ENCODE measurements at places on chromosomes 12 and 14.

DNA sequence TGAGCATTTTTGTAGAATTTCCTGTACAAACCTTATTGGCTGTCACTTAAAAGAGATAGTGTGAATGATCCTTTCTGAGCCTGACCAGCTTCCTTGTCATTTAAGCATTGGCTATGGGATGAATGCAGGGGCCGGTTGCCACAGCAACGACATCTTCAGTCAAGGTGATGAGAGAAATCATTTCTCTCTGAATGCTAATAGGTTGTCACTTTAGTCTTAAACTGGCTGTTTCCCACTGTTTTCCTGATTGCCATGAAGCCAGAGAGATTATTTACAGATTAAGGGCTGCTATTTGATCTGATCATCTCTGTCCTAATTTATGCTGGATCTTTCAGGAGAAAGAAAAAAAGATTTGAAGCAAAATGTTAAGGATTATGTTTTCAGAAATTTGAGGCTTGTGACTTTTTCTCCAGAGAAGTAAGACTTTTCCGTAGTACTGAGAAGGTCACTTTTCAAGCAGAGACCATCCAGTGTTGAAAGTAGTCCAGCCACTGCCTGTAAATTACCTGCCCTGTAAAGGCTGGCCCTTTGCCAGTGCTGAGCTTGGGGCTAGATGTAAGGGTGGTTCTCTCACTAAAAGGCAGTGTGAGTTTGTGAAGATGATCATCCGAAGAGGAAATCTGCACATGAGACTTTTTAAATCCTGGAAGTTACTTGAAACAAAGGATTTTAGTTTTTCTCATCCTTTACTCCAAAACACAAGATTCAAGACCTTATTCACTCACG, 235.6 kb downstream of the DACT1 start:
- DNase-seq, result no peak

DNA sequence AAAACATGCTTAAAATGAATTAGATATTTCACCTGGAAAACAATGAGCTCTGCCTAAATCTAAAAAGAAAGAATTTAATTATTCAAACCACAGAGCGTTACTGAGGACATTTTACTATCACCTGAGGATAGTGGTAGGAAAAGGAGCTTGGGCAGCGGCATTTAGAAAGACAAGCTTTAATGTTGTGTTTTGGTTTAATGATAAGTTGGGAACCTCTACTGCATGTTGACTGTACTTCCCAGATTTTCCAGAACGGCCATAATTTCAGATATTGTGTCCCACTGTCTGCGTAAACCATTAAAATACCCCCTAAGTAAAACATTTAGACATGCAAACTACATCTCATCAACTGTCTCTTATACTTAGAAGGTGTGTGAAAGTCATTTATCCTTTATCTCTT, 55.4 kb downstream of the CPM start:
- no peak for DNase-seq

DNA sequence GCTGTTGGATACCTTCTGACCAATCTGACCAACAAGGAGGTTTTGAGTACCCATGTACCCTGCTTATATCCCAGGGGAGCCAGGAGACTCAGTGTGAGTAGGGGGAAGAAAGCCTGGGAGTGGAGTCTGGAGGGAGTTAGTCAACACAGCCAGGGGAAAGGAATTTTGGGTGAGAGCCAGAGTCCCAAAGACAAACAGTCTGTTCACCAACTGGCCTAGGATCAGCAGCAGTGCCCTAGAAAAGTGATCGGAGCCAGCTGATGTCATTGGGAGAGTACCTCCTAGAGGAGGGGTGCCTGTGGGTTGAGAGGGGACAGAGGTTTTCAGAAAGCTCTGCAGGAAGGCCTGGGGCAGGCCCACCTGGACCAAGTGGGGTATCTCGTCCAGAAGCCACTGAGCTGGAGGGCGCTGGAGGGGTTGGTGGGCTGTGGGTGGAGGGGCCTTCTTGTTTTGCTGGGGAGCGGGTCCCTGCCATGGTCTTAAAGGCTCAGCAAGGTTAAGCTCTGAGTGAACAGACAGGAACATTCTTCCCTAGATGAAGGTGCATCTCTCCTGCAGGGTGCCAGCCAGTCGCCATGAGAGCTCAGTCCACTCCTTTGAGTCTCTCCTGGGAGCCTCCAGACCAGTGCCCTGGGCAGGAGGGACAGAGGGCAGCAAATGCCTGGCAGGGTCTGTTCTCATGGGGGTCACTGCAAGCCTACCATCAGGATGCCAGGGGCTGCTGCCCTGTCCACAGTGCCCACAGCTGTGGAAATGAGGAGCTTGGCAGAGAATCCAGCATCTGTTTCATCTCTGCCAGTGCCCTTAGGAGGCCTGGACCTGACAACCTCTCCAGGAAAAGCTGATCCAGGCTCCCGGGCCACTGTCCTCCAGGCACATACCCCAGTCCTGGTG, 63.6 kb downstream of the CHGA start:
- DNase-seq, result no peak

DNA sequence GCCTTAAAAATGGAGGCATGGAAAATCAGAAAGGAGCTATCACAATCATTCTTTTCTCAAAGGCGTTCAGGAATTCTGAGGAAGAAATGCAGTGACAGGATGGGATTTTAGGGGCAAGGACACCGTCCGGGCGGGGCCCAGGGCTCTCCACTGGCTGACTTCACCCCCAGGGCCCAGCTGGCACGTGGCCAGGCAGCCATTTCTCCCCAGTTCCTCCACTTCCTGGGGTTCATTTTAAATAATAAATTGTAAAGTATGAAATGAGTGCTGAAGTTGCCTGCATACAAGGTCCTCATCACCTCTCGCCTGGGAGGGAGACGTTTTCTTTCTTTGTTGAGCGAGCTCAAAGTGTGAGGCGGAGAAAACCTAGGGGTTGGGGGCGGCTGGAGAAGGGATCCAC, 73.8 kb downstream of the WDR20 start:
- DNase-seq, result no peak

DNA sequence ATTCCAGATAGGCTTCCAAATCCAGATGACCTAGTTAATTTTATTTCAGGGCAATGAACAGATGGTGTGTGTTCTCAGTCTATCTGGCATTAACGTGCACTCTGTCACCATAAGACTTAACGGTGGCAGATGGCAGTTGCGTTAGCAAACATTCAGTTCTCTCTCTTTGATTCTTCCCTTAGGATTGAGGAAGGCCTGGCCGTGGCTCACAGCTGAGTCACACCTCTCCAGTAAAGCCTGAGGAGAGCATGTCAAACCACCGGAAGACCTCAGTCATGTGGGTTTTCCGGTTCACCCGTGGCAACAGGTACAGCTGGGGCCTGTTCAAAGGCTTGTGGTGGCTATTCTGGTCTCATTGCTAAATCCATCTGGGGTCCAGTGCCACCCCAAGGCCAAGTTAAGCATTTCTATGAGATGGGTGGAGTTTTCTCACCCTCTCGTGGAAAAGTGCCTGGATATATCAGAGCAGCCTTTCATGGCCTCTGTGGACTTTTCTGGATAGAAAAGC, 545.1 kb upstream of the ATP2B1 start:
- DNase-seq, result peak; percentile 18

- DNase-seq, result no peak
Measured at GRCh38 chr12:19411234-19412204, 27.8 kb upstream of the AEBP2 start.

- DNase-seq, result no peak
Measured at GRCh38 chr12:94592080-94592479, 58.3 kb downstream of the TMCC3 start.

GRCh38 chr12:45223868-45224267, 8.0 kb downstream of the ANO6 start:
- no peak for DNase-seq

GRCh38 chr12:2218706-2219105, 165.9 kb downstream of the CACNA1C start:
- no peak for DNase-seq

GRCh38 chr14:101325319-101325718, 236.0 kb upstream of the DIO3 start:
- DNase-seq, result no peak

- peak; percentile 43 for DNase-seq
Measured at GRCh38 chr12:46383654-46384450, 11.3 kb upstream of the SLC38A2 start.

GRCh38 chr14:54169254-54169924, 212.8 kb upstream of the BMP4 start:
- DNase-seq, result no peak

- DNase-seq, result no peak
Measured at GRCh38 chr12:82277582-82277981, 80.6 kb downstream of the CCDC59 start.

GRCh38 chr14:28831126-28831525, 64.5 kb downstream of the FOXG1 start:
- DNase-seq, result no peak

DNA sequence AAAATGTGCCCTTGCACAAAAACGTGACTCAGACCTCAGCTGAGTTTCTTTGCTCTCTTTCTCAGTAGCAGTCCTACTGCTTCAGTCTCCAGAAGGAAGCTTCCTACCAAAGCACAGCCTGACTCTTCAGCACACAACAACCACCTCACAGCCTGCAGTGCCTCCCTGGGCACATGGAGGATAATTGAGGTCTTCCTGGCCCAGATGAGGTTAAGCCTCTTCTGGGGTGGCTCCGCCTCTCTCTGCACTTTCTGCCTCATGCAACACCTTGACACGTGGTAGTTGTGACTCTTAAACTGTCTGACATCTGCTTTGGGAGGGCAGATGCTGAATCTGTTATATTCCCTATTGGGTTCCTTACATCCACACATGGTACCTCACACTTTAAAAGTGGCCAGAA, 33.8 kb downstream of the GIT2 start:
- DNase-seq, result no peak

DNA sequence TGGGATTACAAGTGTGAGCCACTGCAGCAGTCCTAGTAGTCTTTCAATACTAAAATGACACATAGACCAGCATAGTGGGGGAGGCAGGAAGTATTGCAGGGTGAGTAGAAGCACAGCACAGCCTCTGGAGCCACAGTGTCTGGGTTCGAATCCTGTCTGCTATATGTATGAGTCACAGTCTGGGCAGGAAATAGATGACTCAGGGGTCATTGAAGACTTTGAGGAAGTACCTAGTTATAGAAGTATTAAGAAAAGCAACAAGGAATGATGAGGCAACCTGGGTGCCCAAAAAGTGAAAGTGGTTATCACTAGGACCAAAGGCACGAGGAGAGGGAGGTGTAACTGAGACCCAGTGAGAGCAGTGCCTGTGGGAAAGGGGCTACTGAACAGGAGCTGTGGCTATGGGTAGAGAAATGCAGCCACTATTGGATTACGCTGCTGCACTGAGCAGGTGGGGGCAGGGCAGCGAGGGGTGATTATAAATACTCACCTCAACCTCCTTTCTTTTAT, 124.0 kb downstream of the PDE3A start:
- no peak for DNase-seq

- no peak for DNase-seq
Measured at GRCh38 chr12:47807338-47807737, 12.4 kb downstream of the HDAC7 start.

GRCh38 chr12:15819644-15820437, 30.7 kb upstream of the EPS8 start:
- DNase-seq, result no peak

DNA sequence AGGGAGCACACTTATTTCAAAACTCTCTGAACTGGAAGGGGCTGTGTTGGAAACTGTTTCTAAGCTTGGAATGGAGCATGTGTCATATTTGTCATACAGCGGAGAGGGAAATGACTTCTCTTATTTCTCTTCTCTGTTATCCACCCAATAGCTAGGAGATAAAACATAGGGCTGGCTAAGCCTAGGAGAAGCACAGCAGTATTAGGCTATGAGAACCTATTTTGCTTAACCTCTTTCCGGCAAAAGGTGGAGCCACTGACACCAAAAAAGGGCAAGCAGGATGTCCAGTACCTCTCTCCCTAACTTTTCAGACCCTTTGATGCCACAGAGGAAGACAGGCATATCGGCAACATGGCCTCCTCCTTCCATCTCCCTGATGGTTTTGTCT, 148.3 kb downstream of the CRADD start:
- DNase-seq, result no peak

DNA sequence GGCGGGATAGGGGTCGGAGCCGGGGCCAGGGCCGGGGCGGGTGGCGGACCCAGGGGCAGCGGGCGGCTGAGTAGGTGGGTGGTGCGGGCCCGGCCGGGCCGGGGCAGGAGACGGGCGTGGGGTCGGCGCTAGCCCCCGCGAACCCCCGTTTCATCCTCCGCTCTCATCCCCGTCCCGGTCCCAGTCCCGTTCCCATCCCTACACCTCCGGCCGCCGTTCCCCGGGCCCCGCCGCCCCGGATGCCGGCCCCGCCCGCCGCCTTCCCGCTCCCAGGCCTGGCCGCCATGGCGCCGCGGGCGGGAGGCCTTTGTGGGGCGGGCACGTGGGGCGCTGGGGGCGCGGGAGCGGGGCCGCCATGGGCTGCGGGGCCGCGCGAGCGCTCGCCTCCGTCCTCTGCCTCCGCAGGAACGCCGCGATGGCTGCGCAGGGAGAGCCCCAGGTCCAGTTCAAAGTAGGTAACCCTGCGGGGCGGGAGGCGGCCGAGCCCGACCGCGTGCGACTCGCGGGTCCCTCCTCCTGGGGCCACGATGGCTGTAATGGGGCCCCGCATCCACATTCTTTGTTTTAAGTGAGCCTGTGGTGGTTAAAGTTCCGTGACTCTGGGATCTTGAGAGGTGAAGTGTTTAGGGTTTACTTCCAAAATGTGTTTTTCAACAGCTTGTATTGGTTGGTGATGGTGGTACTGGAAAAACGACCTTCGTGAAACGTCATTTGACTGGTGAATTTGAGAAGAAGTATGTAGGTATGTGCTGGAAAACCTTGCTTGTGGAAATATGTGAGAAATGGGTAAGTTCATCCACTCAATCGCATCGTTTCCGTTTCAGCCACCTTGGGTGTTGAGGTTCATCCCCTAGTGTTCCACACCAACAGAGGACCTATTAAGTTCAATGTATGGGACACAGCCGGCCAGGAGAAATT, 572 bp downstream of the RAN start:
- DNase-seq, result peak; percentile 23

DNA sequence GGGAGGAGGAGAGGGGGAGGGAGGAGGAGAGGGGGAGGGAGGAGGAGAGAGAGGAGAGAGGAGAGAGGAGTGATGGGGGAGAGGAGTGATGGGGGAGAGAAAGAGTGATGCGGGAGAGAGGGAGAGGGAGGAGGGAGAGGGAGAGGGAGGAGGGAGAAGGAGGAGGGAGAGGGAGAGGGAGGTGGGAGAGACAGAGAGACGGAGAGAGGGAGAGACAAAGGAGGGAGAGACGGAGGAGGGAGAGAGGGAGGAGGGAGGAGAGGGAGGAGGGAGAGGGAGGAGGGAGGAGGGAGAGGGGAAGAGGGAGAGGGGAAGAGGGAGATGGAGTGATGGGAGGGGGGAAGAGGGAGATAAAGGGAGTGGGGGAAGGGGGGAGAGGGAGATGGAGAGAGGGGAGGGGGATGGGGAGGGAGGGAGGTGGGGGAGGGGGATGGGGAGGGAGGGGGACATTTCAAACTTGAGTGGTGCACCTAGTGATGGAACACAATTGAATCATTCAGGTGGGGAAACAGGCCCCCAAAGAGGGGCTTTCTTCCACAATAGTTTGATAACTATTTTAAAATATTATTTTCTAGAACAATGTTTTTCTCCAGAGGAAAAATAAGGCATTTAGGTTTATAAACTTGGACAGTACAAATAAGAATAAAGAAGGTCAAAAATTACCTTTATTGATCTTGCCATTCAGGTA, 46.8 kb upstream of the RBM19 start:
- DNase-seq, result no peak
